Stimulated activated CD8-positive, alpha-beta memory T cell treated with anti-CD3 and anti-CD28 coated beads, Interleukin-15, amount 100 ng/mL, for 24 hours (primary cell): ENCODE measurements at places on chromosomes 6 and 20.

- no peak for DNase-seq
These were observed 53.2 kb upstream of the PLEKHG1 start for GRCh38 chr6:150546457-150546856.

GRCh38 chr6:1797801-1798200 is 188.1 kb downstream of the FOXC1 start:
- DNase-seq: no peak

DNA sequence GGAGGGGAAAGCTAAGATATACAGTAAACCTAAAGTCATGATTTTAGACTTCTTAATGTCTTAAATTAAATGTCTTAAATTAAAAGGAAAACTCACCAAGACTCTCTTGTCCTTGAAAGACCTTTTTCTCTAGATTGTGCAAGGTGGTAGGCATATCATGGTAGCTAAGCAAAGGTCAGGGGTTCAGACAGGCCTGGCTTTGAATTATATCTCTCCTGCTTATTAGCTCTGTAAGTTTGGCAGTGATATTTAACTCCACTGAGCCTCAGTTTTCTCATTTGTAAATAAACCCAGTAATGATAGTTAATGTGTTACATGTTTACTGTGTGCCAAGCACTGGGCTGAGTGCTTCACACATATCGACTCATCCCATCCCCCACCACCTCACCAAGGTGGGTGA is 203.3 kb downstream of the SLC24A3 start:
- DNase-seq: no peak

DNA sequence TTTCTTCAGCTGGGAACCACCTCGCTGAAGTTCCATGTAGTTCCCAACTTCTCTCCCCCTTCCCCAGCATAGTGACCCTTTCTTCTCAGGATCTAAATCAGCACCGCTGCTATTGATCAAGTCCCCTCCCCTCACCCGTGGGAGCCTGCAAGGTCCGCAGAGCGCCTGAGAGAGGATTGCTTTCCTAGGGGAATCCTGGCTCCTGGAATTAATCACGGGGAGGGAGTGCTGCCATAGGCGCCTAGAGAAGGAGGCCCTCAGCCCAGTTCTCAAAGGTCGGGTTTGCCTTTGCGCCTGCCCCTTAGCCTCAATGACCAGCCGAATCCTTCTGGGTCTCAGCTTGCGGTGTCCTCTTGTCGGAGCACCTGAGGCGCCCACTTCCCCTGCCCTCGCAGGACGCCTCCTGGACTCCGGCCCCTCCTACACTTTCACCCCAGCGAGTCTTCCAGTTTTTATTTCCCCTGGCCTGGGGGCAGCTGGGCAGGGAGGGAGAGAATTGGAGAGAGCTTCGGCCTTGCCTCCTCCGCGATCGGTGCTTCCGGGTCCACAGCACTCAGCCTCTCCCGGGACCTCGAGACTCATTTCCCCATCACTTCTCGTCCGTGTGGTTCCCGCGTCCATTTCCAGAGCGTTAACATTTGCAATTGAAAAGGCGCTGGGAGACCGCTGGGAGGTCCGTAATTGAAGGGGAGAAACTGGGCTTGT is 3.1 kb upstream of the NKX2-2 start:
- DNase-seq: no peak

DNA sequence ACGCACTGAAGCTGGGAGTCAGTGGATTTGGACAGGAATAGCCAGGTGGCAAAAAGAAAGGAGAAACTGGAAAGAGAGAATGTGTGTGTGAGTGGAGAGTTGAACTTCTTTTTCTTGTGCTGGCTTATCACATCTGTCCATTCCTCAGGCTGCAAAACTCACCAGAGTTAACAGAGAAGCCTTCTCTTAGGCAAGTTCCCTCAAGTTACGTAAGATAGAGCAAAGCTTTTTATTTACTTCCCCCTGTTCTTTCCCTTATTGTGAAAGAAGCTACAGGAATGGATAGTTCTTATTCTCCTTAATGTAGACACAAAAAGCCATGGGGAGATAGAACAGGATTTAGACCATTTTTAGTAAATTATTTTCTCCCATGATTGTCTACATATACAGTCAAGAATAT is 188.6 kb downstream of the BMP2 start:
- DNase-seq: no peak

GRCh38 chr6:116572162-116572561 is 858 bp downstream of the RWDD1 start:
- DNase-seq: no peak

DNA sequence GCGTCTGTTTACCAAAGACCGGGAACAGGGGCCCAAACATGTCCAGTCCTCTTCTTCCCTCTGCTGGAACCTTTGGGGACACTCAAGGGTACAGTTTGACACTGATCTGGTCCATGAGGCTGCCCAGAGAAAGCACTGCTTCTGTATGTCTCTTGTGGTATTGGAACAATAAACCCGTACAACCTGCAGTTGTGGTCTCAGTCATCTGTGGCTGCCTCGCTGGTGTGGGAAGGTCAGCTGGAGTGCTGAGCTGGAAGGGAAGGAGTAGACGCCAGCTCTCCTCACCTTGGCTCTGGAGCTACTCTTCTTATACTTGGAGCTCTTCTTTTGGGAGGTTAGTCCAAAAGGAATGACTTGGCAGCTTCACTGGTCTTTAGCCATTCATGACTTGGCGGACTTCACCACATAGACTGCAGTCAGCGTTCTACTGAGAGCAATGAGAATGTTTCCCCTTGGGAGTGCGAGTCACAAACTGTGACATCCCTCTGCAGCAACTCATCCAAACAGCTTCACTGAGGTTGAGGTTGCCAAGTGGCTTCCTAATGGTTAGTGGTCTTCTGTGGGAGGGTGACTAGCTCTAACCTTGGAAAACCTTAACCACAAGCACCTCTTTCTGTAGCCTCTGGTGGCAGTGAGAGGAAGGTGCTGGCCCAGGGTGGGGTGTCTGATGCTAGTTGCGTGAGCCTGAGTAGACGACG is 81.2 kb downstream of the ASXL1 start:
- DNase-seq: no peak

GRCh38 chr6:167826230-167826895 is 348 bp upstream of the AFDN start:
- no peak for DNase-seq

- DNase-seq: no peak
These were observed 11.5 kb upstream of the HLA-B start for GRCh38 chr6:31368461-31368860.

DNA sequence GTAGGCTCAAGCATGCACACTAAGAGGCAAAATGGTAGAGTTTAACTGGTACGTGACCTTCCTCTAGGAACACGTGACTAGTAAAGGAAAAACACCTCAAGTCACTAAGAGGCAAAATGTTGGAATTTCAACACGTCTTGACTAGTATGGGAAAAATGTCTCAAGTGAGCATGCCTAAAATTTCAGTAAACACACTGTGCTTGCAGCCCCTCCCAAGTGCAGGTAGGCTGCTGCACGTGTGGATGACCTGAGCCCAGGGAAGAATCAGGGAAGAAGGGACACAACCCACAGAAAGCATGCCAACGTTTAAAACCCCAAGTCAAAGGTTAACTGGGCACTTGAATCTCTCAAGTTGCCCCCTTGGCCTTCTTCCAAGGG is 162.2 kb downstream of the TENT5A start:
- no peak for DNase-seq

- DNase-seq: peak; percentile 42
These were observed 59.9 kb downstream of the SULF2 start for GRCh38 chr20:47725248-47725973.

GRCh38 chr20:49541733-49542513 is 26.0 kb downstream of the PTGIS start:
- DNase-seq: peak; percentile 31

- DNase-seq: no peak
These were observed 1.6 kb downstream of the ME1 start for GRCh38 chr6:83429269-83429668.

DNA sequence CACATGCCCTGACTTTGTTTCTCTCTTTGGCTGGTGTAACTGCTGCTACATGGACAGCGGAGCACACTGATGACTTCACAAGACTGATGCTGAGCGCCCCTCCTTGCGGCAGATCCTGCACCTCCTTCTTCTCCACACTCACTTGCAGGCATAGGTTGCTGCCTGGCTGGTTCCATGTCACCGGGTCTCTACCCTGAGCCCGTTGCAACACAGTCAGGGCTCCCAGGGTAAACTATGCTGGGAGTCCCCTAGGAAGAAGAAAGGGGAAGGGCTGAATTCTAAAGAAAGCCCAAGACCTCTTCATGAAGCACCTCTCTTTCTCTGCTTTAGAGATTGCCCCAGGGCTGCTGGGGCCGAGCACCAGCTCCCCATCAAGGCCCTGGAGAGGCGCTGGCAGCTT is 83.3 kb upstream of the DUSP22 start:
- DNase-seq: no peak

DNA sequence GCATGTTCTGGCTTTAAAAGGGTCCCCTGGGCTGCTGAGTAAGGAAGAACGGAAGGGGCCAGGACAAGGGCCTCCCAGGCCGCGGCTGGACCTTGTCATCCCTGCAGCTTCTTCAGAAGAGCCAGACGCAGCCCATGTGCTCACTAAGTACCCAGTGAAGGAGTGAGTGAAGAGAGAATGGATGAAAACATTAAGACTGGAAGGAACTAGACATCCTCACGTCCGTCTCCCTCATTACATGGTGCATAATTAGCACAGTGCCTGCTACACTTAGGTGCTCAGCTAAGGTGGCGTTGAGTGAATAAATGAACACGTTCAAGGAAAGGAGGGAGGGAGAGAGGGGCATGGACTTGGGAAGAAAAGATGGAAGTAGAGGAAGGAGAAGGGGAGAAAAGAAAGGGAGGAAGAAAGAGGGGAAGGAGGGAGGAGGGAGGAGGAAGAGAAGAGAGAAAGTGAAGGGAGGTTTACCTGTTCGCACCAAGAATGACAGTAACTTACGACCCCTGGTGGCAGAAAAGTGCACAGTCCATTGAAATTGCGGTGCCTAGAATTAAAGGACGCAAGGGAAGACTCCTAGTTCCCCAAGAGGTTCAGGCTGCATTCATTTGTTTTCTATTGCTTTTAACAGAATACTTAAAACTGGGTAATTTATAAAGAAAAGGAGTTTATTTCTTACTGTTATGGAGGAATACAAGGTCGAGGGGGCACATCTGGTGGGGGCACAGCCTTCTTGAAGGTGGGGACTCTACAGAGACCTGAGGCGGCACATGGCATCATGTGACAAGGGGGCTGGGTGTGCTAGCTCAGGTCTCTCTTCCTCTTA is 8.0 kb downstream of the TP53RK start:
- DNase-seq: peak; percentile 32

GRCh38 chr20:3239867-3240775 is 1.1 kb upstream of the SLC4A11 start:
- DNase-seq: no peak

GRCh38 chr6:168934660-168935627 is 318.7 kb downstream of the THBS2 start:
- no peak for DNase-seq

- DNase-seq: no peak
These were observed 52.9 kb downstream of the NEDD9 start for GRCh38 chr6:11179419-11180202.

GRCh38 chr20:13021205-13021970 is 12.6 kb downstream of the SPTLC3 start:
- no peak for DNase-seq

- no peak for DNase-seq
These were observed 188.2 kb downstream of the ZFP64 start for GRCh38 chr20:52003415-52003814.

DNA sequence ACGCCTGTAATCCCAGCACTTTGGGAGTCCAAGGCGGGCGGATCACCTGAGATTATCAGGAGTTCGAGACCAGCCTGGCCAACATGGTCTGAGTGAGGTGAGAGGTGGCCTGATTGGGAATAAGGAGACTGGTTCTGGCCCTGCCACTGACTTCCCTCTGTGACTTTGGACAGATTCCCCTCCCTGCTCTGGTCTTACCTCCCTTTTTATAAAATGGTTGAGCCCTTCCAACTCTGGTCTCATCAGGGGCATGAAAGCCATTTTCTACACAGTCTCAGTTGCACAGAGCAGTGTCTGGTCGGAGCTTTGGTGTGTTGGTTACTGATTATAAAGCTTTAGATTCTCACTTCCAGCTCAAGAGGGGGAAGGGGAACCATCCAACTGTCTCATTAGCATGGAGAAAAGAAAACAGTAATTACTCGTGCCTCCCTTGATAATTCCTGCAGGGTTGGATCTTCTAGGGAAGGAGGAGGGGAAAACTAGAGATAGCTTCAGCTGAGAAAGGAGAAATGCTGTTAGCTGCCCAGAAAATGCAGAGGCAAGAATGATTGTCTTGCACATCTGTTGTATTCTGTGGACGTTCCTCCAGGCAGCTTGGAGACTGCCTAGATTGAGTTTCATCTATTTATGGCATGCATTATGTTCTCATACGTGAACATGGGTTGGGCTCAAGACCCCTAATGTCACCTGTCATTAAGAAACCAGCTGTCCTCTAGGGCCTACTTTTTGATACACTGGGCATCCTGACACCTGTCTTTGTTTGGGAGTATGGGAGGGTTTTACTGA is 30.4 kb downstream of the RALY start:
- no peak for DNase-seq

DNA sequence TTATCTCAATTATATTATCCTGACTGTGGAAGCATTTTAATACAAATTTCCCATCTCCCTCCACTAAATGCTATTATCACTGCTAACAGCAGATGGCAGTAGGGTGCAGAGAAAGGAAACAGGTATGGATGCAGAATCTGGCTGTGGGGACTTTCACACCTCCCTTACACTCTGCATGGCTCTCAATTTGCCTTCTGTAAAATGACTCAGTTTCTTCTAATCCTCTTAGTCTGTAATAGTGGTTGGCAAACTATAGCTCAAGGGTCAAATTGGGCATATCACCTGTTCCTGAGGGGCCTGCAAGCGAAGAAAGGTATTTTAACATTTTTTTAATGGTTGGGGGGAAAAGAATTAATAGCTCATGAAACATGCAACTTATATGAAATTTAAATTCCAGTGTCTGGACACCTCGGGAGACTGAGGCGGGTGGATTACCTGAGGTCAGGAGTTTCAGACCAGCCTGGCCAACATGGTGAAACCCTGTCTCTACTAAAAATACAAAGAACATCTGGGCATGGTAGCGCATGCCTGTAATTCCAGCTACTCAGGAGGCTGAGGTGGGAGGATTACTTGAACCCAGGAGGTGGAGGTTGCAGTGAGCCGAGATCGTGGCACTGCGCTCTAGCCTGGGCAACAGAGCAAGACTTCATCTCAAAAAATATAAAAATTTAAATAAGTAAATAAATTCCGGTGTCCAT is 83.5 kb downstream of the ZMYND8 start:
- no peak for DNase-seq

DNA sequence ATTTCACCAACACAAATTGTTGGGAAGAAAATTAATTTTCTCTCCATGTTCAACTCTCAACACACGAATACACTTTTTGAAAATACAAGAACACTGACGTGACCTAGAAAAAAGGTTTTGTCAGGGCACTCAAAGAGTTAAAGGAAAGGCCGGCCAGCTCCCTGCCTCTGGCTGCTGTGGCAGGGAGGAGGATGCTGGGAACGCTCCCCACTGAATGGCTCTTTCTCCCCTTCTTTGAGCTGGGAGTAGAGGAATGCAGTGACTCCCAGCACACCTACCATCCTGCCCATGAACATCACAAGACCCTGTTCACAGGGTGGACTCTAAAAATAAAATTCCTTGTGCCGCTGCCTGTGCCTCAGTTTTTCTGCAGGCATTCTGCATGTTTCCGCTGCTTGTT is 47.0 kb downstream of the MAP3K5 start:
- no peak for DNase-seq

- no peak for DNase-seq
These were observed 183.1 kb downstream of the PRDM13 start for GRCh38 chr6:99789767-99790166.
